ENCODE measurements at places on chromosomes 5 and 9.
A peak's percentile ranks its signal among the peaks of the same experiment; 100 is the strongest.

DNA sequence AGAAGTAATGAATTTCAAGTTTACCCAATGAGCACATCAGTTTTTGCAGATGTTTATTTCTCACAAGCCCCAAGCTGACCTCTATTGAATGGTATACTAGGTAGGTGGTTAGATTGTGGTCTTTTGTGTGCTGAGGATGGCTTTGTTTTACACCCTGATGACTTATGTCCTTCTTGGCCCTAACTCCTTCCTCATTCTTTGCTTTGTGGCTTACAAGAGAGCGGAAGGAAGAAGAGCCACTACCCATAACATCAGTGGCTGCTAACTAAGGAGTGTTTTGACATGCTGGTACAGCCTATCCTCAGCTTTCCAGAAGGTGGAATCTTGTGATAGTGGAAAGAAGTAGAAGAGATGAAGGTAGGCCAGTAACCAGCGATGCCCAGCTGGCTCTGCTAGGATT lies 85.7 kb upstream of the NTRK2 start:
- DNase-seq: no peak

DNA sequence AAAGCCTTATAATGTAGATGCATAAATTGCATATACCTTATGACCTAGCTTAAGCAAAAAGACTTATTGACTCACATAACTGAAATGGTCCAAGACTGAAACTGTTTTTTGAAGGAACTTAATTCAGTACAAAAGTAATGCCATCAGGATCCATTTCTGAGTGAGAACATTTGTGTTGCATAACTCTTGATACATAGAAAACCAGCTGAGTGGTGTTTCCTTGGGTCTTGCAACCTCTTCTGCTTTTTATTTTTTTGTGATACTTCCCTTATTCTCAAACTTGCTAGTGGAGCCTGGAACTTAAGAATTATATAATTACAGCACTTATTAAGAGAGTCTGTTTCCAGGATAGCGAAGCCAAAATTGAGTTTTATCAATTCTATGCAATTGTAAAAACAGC lies 272.0 kb downstream of the MAN2A1 start:
- DNase-seq: no peak

DNA sequence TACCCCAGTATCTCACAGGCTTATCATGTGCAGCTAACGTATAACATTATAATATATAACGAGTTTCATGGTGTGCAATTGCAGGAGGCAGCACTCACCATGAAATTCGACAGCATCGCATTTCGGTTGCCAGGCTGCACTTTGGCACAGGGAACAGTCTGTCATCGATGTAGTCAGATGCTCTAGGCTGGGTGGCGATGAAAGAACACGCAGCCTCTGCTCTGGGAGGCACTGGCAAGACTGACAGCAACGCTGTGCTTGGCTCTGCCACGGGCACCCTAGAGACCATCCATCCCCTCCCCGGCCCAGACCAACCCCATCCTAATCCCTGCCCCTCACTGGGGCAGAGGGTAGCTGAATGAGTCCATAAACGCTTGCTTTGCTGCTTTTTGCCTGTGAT lies 290.8 kb downstream of the MED10 start:
- no peak for DNase-seq

- no peak for DNase-seq
These were observed 27.2 kb upstream of the SMU1 start for GRCh38 chr9:33103501-33104281.

DNA sequence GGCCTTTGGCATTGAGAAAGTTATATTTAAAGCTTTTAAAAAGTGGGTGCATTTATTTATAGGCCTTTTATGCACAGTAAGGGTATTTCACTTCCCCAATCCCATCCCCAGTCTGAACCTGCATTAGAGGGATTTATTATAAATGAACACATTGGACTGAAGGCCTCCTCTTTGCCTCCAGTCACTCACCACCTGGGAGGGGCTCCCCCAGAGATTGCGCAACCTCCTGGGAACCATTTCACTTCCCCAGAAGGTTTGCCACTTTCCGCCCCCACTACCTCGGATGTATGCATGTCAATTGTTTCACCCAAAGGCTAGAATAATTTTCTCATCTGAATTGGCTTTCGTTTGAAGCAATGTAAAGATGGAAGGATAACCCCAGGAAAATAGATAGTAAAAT lies 29.8 kb upstream of the VCAN start:
- no peak for DNase-seq

GRCh38 chr5:44089424-44090144 lies 299.6 kb downstream of the FGF10 start:
- no peak for DNase-seq

GRCh38 chr5:95217351-95217750 lies 67.5 kb downstream of the MCTP1 start:
- DNase-seq: no peak

GRCh38 chr5:83472213-83472507 lies 616 bp downstream of the VCAN start:
- no peak for DNase-seq

DNA sequence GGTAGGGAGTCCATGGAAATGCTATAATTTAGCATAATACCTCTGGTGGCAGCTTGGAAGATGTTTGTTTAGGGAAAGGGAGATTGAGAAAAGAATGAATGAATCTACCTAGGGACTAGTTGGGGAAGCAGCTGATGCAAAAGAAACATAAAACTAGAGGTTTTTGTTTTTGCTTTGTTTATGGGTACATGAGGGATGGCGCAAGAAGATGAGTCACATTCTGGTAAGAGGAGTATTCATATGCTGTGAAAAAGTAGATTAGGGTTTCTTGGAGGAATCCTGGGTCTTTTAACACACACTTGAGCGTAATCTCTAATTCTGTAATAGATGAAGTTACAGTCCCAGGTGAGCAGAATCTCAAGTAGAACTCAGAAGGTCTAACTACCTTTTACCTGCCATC lies 17.1 kb downstream of the C9orf43 start:
- no peak for DNase-seq

GRCh38 chr5:57716661-57717060 lies 234.1 kb upstream of the ACTBL2 start:
- no peak for DNase-seq

GRCh38 chr5:15538516-15538915 lies 38.5 kb downstream of the FBXL7 start:
- no peak for DNase-seq

- DNase-seq: peak; percentile 62
These were observed 33.8 kb downstream of the TGFBI start for GRCh38 chr5:136062366-136063274.

- no peak for DNase-seq
These were observed 190.1 kb downstream of the PAX5 start for GRCh38 chr9:36843964-36844363.

GRCh38 chr9:37342493-37342892 lies 80.0 kb upstream of the GRHPR start:
- DNase-seq: no peak

DNA sequence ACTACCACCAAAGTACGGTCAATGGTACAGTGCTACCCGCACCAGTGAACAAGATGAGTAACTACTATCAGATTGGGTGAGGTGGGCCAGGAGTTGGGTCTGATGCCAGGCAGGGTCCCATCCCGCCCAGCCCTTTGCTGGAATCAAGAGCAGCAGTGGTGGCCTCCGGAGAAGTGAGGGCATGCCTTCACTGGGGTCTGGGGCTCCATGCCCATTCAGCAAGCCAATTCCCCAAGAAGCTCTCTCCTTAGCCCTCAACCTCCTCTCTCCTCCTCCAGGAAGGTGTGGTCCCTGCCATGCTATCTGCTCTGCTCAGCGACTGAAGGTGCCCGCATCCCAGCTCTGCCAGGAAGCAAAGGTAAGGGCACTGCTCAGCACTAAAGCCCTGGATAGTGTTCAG lies 62.7 kb upstream of the CPLX2 start:
- DNase-seq: no peak

- no peak for DNase-seq
These were observed 39.7 kb downstream of the CDC42SE2 start for GRCh38 chr5:131303537-131303936.

DNA sequence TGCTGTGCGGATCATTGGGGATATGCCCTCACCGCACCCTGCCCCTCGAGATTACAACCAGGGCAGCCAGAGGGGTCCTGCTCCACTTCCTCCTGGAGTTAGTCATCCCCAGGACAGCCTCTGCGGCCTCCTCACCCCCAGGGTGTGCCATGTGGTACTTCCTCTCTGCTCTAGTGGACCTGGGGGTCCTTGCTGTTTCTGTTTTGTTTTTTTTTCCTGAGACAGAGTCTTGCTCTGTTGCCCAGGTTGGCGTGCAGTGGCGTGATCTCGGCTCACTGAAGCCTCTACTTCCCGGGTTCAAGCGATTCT lies 5.2 kb upstream of the FCN1 start:
- DNase-seq: peak; percentile 67
